SHP77 treated with DMSO at 0.1 percent for 48 hours (cell line): ENCODE measurements at places on chromosomes 3 and 15.

DNA sequence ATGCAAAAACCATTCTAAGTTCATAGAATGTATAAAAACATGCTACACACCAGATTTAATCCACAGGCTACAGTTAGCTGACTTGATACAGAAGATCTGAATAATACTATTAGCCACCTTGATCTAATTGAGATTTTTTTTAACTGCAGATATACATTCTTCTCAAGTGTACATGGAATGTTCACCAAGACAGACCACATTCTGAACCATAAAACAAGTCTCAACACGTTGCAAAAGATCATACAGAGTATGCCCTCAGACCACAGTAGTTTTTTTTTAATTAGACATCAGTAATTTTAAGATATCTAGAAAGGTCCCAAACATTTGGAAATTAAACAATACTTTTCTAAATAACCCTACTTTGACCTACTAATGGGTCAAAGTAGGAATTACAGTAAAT is 83.3 kb downstream of the FGF7 start:
- DNase-seq: no peak

DNA sequence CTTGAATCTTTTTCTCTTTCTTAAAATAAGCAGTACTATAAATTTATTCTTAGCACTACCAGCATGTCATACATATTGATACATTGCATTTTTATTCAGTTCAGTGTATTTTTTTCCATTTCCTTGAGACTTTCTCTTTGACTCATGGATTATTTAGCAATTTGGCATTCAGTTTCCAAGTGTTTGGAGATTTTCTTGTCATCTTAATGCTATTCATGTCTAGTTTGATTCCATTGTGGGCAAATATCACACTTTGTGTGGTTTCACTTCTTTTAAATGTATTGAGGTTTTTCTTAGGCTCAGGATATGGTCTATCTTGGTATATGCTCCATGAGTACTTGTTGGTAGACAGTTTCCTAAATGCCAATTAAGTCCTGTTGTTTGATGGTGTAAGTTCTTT is 99.5 kb downstream of the CHRNA7 start:
- DNase-seq: no peak

DNA sequence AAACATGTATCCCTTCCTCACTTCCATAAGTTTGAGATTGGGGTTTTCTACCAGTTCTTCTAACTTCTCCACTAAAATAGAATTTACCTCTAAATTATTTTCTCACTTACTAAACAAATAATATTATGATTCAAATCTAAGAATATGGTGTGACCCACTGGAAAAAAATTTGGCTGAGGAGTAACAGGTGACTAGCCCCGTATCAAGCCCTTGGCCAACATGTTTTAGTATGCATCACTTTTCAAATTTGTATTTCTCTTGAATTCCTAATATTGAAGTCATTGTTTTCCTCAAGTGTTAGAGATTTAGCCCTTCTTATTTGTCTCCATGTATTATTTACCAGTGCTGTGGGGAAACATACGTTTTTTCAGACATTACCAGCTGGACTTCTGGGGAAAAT is 759.4 kb downstream of the NSUN3 start:
- no peak for DNase-seq

- DNase-seq: no peak
Measured at GRCh38 chr3:134161898-134162615, 88.6 kb downstream of the RYK start.

GRCh38 chr3:5012367-5012766 is 33.1 kb downstream of the BHLHE40 start:
- no peak for DNase-seq

GRCh38 chr15:41115652-41116115 is 396 bp downstream of the INO80 start:
- DNase-seq: peak; percentile 50

DNA sequence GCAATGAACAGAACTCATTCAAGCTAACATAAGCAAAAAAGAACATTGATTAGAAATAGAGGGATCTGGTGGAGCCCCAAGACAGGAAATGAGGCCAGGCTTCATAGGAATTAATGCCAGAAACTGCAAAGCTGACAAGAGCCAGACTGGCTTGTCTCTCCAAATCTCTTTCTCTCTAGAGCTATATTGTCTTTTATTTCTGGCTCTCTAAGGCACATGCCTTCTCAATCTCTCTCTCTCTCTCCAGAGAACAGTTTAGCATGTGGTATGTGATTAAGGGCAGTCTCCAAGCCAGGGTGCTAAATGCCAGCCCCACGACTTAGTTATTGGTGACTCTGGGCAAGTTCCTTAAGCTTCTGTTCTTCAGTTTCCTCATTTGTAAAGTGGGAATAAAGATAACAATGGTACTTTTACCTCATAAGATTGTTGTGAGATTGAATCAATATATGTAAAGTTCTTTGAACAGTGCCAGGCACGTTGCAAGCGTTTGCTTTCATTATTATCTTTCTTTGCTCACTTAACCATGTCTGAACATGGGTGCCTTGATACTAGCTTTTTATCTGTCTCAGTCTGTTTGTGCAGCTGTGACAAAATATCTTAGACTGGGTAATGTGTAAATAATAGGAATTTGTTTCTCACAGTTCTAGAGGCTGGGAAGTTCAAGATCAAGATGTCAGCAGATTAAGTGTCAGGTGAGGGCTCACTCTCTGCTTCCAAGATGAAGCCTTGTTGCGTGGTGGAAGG is 123.2 kb downstream of the BDH1 start:
- DNase-seq: no peak

- no peak for DNase-seq
Measured at GRCh38 chr3:111068574-111068973, 3.0 kb upstream of the NECTIN3 start.

- DNase-seq: no peak
Measured at GRCh38 chr3:29827756-29828155, 546.9 kb downstream of the RBMS3 start.

DNA sequence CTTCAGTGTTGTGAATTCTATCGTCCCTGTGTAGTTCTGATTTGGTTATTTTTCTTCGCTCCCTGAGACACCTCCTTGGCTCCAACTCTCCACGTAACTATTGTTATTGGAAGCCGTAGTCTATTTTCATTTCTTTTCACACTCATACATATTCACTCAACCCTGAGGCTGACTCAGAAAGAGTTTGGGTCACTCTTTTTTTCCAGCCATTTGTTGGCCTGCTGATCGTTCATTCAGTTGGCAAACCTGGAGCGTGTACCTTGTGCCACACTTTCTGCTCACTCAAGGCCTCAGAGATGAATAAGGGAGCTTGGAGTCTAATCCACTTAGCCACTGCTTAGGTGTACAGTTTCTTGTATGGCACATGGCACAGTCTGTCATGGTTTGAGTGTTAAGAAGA is 22.4 kb downstream of the GYG1 start:
- no peak for DNase-seq

- no peak for DNase-seq
Measured at GRCh38 chr3:104368760-104369159, 997.9 kb upstream of the ALCAM start.

DNA sequence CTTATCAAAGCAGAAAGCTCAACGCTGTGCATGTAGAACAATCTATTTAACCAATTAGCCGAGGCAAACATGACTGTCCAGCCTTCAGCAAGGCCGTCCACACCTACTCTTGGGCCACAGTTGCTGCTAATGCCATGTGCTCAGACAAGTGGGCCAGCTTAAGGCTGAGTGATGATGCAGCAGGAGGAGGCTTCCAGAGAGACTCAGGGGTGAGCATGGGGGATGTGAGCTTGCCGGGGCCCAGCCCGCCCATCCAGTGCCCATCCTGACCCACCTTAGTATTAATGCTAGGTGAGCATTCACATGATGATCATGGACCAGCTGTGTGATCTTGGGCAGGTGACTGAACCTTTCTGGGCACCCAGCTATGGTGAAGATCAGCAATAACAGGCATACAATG is 150.1 kb downstream of the TPRA1 start:
- DNase-seq: no peak

DNA sequence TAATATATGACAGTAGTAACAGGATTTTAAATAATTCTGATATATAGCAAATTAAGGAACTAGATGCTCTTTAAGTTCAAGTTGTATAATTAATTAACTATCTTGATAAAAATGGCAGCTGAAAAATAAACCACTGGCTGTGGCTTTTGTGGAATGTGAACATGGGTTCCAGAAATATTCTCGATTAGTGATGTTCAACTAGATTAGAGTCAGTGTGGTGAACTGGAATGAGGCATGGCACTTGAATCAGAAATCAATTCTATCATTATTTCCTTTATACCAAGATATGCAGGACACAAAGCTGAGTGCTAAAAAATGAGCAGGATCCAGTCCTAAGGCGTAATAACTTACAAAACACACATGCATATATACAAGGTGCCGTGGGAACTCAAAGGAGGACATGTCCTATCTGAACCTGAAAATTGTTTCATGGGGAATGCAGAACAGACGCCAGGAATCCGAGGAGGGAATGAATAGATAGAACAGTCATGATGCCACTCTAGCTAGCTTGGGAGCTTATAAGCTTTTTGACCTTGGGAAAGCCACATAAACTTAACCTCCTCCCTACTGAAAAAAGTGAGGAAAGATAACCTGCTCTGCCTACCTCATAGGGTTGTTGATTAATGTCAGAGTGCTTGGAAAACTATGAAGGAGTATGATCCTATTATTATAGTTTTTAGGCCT is 402.4 kb downstream of the PLCL2 start:
- DNase-seq: no peak

DNA sequence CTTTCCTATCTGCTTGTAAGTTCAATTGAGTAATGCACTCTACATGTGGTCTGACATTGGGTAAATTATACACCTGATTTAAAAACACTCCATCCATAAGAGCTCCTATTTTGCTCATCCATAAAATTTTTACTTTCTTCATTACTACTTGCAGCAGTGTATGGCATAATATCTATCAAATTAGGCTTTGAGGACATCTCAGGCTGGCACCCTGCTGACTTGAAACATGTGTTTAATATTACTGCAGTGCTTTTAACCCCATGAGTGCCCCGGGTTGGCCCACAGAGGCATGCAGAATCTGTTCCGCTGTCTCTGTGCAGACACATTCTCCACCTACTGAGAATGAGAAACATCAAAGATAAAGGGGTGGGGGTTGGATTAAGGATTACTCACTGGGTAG is 249.9 kb upstream of the DNAJC19 start:
- no peak for DNase-seq

DNA sequence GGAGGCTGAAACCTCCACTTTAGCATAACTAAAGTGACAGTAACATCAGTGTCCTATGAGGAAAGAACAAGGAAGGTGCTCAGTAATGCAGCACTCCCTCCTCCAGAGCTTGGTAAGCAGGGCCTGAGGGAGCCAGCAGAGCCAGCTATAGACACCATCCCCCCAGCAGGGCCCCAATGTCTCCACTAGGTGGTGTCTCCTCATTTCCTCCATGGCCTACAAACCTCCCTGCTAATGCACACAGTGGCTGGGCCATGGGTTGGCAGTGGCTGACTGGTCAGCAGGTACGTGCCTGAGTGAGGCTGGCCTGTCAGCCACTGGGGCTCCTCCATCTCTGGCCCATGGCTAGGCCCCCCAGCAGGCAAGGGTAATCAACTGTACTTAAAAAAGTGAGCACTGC is 13.6 kb downstream of the MRPS25 start:
- no peak for DNase-seq

DNA sequence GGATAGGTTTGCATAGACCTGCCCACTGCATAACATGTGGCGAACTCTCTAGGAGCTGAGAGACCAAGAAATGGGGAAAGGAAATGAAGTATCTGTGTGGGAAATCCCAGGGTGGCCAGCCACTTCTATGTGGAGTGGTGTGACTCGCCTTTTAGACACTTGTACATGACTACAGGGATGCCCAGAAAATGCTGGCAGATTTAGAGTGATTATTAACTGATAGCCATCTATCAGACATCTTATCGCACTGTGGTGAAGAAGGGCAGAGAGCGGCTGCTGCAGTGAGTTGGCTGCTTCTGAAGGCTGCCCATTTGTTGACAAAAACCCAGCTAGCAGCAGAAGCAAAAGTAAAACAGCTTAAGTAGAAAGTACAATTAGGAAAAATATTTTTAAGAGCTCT is 18.1 kb upstream of the STAC start:
- no peak for DNase-seq

- no peak for DNase-seq
Measured at GRCh38 chr3:114839476-114839875, 307.6 kb downstream of the ZBTB20 start.

- no peak for DNase-seq
Measured at GRCh38 chr3:178318340-178318739, 217.9 kb upstream of the KCNMB2 start.

DNA sequence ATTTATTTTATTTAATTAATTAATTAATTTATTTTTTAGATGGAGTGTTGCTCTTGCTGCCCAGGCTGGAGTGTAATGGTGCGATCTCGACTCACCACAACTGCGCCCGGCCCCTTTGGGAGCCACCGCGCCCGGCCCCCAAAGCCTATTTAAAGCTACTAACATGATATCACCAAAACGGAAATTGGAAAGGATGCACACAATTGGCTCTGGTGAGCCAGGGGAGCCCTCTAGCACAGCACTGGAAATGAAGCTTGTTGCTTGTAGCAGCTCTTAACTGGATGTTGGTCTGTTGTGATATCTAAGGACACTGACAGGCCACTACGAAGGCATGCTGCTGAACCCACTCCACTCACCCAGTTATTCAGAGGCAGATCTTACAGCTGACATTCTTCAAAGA is 104.5 kb downstream of the IGF2BP2 start:
- no peak for DNase-seq

DNA sequence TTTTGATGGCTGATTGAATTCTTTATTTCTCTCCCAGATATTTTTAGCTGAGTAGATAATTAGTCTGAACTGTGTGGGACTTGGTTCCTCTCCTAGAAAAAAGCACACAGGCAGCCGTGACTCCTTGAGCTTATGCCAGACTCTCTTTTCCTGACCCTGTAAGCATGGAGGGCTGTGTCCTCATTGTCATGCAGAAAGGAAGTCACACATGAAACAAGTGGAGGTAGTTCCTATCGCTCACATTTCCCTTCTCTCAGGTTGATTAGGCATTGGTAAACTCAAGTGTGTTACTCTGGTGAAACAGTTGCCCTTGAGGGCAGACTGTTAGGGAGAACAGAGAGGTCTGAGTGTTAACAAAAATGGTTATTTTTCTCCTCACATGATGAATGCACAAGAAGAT is 6.3 kb upstream of the RTP4 start:
- no peak for DNase-seq

- DNase-seq: no peak
Measured at GRCh38 chr3:65351753-65352152, 664.0 kb upstream of the ADAMTS9 start.

- no peak for DNase-seq
Measured at GRCh38 chr15:65804252-65804931, 12.3 kb upstream of the DENND4A start.

- no peak for DNase-seq
Measured at GRCh38 chr15:55222588-55222987, 25.8 kb upstream of the RSL24D1 start.

GRCh38 chr15:64046421-64047153 is at the start of gene DAPK2:
TSS of gene DAPK2 (minus strand) at chr15:64046485. CDS start at chr15:64040261, 6,224 bp downstream.
- DNase-seq: peak; percentile 3

- DNase-seq: no peak
Measured at GRCh38 chr3:52132930-52133329, 21.3 kb downstream of the POC1A start.

DNA sequence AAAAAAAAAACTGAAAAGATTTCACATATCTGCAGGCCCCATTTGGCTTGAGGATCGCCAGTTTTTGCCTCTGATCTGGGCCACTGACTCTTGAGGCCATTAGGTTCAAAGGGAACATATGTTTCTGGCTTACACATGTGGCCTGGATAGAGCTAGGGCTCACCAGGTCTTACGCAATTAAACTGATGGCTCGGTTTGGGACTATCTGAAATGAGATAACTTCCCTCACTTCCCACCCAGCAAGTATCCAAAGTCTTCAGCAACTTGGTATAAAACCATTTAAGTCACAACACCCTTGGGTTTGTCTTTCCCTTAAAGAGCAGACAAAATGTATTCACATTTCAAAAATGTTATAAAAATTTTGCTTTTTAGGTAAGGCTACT is 36.3 kb downstream of the LRIG1 start:
- no peak for DNase-seq
